ENCODE measurements at places on chromosomes 16 and 17.

- no peak for DNase-seq
Measured at GRCh38 chr16:65307286-65307685, 185.4 kb upstream of the CDH11 start.

DNA sequence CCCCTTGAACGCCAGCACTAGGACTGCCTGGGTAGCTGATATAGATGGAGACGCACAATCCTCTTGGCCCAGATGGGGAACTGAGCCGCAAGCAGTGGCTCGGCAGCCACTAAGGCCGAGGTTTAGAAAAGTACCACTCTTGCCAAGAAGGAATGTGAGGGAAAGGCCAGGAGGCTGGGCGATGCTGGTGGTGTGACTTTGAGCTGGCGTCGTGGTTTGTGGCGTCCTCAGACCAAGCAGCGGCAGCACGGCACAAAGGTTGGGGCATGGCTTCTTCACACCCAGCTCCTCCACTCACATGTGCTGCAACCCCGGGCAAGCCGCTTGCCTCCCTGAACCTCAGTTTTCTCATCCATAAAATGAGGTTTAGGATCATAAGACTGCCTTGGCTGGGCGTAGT, 15.6 kb downstream of the DCAKD start:
- DNase-seq, result no peak

DNA sequence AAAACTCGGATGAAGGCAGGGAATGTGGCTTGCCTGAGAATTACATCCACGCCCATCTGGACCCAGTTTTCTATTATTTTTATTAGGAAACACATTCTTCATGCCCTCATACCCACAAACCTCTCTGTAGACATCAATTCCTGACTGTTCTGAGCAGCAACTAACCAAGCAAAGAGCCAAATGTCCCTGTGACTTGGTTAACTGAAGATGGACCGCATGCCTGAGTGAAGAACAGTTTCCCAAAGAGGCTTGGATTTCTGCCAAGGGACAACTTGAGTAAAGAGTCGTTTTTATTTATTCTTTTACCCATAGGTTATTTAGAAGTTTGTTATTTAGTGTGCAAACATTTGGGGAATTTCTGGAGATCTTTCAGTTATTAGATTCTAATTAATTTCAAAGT, 259.8 kb downstream of the GRIN2A start:
- DNase-seq, result no peak

- no peak for DNase-seq
Measured at GRCh38 chr17:17398943-17399926, 77.6 kb upstream of the MED9 start.

GRCh38 chr16:56776562-56776961, 46.6 kb downstream of the NUP93 start:
- no peak for DNase-seq

DNA sequence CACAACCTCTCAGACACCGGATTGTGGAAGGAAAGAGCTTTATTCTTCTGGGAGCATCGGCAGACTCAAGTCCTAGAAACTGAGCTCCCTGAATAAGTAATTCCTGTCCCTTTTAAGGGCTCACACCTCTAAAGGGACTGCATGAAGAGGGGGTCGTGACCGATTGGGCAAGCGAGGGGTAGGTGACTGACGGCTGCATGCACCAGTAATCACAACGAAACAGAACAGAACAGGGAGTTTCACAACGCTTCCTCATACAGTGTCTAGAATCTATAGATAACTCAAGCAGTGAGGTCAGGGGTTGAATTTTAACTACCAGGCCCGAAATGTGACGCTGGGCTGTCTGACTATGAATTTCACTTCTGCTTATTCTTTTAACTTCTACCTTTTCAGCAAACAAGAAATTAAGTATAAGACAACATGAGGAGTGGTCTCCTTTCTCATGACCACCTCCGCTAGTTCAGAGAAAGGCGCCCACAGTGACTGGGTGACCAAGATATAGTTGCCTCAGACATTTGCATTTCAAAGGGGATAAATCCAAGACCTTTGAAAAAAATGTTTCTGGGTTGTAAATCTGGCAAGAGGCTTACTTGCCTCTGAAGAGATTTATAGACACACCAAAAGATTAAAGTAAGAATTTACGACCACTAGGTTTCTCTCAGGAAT, 88.4 kb upstream of the ATF7IP2 start:
- DNase-seq, result no peak

DNA sequence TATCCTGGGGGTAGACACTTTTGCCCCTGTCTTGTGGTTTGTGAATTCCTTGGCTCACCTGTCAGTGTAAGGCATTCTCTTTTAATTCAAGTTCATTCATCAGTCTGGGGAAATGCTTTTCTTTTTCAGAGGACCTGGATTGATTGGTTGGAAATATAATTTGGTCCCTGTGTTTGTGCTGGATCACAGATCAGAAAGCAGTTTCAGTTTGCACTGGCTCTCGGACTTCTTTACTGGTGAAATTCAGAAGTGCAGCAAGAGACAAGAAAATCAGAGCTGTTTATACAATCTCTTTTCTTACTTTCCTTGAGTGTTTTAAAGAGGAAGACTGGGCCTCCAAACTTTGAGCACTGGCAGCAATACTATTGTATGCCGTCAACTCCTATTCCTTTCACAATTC, 161.8 kb upstream of the KCNJ16 start:
- DNase-seq, result no peak

DNA sequence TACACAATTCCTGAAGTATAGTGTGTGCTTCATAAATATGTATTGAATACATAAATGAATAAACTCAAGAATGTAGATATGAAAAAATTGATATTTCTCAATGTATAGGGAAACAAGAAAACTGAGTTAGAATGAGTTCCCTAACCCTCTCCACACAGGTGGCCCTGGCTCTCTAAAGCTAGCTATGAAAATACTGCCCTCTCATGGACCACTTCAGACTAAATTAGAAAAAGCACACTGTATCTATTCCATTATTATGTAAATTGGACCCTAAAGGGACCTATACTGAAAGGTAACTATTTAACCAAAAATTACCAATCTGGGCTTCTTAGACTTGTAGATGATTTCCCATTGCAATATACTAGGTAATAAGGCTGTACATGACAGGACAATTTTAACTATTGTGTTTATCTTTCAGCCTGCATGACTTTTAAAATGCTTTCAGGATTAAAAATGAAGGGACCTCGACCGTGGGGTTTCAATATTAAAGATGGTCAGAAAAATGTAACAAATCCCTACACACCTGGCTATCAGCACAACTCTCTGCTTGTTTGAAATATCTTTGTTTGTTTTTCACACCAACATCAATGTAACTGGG, 672.5 kb upstream of the KIF2B start:
- no peak for DNase-seq

GRCh38 chr16:8600144-8600775, 9.9 kb upstream of the TMEM114 start:
- no peak for DNase-seq

DNA sequence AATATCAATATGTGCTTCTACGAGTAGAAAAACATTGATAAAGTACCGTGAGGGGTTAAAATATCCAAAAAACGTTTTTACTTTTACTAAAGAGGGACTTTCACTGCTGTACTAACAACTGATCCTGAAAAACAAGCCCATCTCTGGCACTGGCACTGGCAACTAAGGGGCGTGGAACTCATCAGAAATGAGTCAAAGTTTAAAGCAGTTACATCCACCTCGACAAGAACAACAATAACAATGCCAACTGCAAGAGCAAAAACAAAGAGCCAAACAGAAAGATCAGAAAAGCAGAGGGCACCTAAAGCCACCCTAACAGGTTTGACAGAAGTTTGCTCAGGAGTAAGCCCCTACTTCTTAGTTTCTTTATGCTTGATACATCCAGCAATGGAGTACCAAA, 13.1 kb downstream of the MBTPS1 start:
- no peak for DNase-seq

All from activated CD8-positive, alpha-beta T cell treated with anti-CD3 and anti-CD28 coated beads, Interleukin-2, amount 10 ng/mL, durations not matched to agents 7 days and 5 days (primary cell).